Fibroblast of the aortic adventitia (primary cell): ENCODE measurements at places on chromosomes 7 and 10. TPM values are rescaled to one million over a fixed set of nuclear protein-coding genes. Genes with fewer than 3 reads are reported as not detected.

Gene NRG3
- total RNA-seq, result not detected in 2 replicates

Gene TLX1
- total RNA-seq, result 0.16 TPM in 1 of 2 replicates, not detected in the other

Gene OR2AE1
- total RNA-seq, result 0.63 and 0.65 TPM in 2 replicates

Gene C10orf53
- total RNA-seq, result not detected in 2 replicates

Gene GARIN1A
- total RNA-seq, result 1.2 and 3.1 TPM in 2 replicates

Gene SKIDA1
- 0.41 and 0.90 TPM in 2 replicates for total RNA-seq

Gene ANKRD61
- total RNA-seq, result not detected in 2 replicates

Gene SLC16A9
- 0.25 and 1.5 TPM in 2 replicates for total RNA-seq

Gene GRID2IP
- total RNA-seq, result not detected in 2 replicates

Gene NUDT5
- total RNA-seq, result 28.5 and 63.9 TPM in 2 replicates

Gene DKK1
- 51.7 and 123 TPM in 2 replicates for total RNA-seq

Gene NXPH1
- total RNA-seq, result not detected in 2 replicates
